ENCODE measurements at places on chromosomes 1 and 21. TPM values are rescaled to one million over a fixed set of nuclear protein-coding genes. Genes with fewer than 3 reads are reported as not detected.

DNA sequence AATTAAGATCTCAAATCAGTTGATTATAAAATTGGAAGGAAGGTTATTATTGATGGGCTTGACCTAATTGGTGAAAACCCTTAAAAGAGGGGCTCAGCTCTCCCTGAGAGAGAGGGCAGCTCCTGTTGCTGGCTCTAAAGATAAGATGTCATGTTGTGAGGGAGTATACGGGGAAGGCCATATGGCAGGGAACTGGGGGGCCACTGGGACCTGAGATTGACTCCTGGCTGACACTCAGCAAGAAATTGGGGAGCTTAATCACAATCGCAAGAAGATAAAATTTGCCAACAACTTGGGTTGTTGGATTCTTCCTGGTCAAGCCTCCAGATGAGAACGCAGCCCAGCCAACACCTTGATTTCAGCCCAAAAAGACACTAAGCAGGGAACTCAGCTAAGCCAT is 69.7 kb upstream of the KCNJ6 start:
- DNase-seq: no peak

- DNase-seq: no peak
These were observed 709.2 kb downstream of the PLA2G4A start for GRCh38 chr1:187537936-187538335.

SYTL1 gene
- total RNA-seq: 0.18 TPM

DNA sequence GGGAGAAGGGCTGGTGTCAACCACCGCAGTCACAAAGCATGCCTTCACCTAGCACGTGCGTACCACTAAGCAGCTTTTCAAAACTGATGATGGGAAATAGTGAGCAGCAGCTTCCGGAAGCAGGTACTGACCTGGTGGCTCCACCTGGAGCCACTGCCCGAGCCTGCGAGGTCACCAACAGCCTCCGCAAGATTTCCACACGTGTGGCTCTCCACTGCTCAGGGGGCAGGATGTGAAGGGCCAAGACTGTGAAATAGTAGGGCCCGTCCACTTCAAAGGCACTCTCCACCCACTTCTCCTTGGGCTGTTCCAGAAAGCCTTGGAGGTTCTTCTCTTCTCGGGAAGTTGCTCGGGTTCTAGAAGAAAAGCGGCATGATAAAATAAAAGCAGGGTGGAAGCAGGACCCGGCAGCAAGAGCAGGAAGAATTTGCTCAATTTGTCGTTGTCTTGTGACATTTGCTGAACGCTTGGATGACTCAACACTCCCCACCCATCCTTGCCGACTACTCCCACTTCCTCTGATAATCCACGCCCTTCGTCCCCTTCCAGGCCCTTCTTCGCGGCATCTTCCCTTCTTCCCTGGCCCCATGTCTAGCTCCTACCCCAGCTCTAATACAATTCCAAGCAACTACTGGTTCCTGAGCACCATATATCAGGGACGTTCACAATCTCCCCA is 124.9 kb upstream of the IFFO2 start:
- DNase-seq: no peak

DNA sequence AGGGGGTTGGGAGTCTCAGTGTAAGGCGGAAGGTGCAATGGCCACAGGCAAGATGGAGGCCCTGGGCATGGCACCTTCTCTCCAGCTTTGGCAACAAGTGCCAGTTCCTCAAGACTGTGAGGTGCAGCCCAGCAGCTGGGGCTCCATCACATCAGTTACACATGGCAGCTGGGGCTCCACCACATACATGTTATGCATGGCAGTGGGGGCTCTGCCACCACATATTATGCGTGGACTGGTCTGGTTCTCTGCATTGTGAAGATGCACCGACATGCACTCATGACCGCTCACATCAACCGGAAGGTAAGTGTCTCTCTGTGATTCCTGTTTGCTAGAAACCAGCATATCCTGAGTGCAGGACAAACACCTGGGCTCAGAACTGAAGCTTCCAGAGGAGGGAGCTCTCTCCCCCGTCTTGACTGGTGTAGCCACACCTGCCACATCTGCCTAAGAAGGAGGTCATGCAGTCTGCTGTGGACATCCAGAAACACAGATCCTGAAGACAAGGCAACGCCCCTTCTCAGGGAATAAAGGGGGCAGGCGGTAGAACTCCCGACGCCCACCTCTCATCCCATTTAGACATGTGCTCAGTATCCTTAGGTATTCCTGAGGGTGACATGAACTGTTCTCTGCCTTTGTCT is 104.1 kb upstream of the TMPRSS2 start:
- no peak for DNase-seq

HES4 gene
- total RNA-seq: 15.7 TPM

- peak; percentile 89 for DNase-seq
These were observed 289.2 kb upstream of the DPYD start for GRCh38 chr1:98210064-98210463.

DNA sequence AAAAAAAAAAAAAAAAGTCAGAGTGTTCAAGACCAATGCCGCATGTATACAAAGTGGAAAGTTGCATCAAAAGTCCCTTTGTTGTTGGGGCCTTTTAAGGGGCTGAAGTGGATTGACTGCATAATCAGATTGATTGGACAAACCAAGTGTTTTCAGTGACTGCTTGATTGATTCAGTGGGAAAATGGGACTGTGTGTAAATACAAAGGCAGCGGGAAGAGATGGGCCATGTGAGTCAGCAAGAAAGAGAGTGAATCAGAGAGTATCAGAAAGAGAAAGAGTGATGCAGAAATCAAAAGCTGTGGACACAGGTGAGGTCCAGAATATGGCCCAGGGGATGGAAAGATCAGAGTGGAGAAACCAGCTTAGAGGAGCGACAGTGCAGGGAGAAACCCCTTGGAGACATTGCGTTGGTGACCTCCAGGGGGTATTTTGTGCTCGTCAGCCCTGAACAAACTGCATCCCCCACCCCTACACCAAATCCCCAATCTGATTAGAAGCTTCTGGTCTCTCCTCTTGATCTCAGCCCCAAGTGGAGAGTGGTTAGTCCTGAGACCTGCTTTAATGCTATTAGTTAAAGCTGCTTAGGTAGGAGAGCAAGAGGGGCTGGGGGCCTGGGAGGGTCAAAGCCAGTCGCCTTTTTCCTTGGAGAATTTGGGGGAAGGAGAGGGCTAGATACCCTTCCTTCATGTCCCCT is 5.1 kb upstream of the ETV3L start:
- DNase-seq: no peak

GRCh38 chr1:52792036-52792435 is 50.5 kb upstream of the ZYG11A start:
- DNase-seq: no peak

FMO3 gene
- 0.34 TPM for total RNA-seq

GRCh38 chr1:241639623-241640148 is 483 bp downstream of the CHML start:
- DNase-seq: peak; percentile 11

AK5 gene
- total RNA-seq: 65.4 TPM
